CD8-positive, alpha-beta memory T cell (primary cell): ENCODE measurements at places on chromosomes 4 and X. TPM values are rescaled to one million over a fixed set of nuclear protein-coding genes. Genes with fewer than 3 reads are reported as not detected.

The USP51 gene
- 0.89 TPM for total RNA-seq

The SPIN3 gene
- total RNA-seq, result 5.6 TPM

The PRDX4 gene
- total RNA-seq, result 61.4 TPM

The UGT2B10 gene
- total RNA-seq, result not detected

The MMAA gene
- 13.1 TPM for total RNA-seq

The PNMA3 gene
- 1.1 TPM for total RNA-seq

The OCRL gene
- 1.7 TPM for total RNA-seq

The SMIM10 gene
- total RNA-seq, result 1.4 TPM

The TRPC5OS gene
- not detected for total RNA-seq
